HepG2 (cell line): ENCODE measurements at places on chromosomes 13 and 19. TPM values are rescaled to one million over a fixed set of nuclear protein-coding genes. Genes with fewer than 3 reads are reported as not detected.

DNA sequence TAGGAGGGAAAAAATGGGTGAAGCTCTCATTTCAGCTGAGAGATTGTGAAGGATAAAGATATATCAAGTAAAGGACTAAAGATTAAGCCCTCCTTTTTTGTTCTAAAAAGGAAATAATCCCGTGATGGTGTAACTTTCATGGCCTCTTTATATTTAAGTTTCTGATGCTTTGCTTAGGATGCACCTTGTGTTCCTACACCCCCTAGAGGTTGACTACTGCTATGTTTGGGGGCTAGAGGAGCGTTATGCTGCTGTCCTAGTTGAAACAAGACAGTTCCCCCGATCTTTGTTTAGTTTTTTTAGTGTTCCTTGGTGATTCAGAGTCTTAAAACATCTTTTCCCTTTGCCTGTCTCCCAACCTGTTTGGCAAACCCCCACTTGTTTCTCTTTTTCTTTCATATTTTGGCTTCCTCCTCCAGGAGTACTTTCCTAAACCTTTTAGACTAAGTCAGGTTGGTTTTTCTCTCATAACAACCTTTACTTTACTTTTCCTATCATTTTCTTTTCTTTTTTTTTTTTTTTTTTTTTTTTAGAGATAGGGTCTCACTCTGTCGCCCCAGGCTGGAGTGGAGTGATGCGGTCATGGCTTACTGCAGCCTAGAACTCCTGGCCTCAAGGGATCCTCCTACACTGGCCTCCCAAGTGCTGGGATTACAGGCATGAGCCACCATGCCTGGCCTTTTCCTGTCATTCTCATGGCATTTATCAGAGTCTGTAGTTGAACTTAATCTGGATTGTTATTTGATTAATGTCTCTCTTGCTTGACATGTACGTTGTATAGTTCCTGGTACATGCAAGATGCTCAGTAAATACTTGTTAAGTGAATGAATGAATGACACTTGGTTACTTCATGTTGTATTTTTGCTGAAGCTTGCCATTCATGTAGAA is 2.8 kb downstream of the UBA2 start:
- peak; percentile 57 for DNase-seq

DNA sequence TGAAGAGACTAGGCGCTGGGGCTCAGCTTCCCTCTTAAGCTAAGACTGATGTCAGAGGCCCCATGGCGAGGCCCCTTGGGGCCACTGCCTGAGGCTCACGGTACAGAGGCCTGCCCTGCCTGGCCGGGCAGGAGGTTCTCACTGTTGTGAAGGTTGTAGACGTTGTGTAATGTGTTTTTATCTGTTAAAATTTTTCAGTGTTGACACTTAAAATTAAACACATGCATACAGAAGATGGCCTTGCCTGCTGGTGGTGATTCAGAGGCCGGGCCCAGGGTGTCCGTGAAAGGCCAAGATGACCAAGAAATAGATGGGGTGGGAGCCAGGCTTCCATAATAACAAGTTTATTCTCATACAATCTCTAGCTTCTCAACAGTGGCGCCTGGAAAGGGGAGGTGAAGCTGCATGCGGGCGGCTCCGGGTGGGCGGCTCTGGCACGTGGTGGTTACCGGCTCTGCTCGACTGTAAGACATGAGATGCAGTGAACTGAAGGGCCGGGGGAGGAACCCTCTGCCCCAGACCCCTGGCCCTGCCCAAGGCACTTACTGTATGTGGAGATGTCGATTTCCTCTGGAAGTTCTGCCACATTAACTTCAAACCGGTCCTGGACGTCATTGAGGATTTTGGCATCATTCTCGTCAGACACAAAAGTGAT is 10.5 kb downstream of the DDX39A start:
- no peak for DNase-seq

The ODAD3 gene
- 0.04 TPM in 1 of 2 replicates, not detected in the other for total RNA-seq

The SPRYD7 gene
- total RNA-seq, result 5.9 and 6.8 TPM in 2 replicates

The PAN3 gene
- total RNA-seq, result 9.7 and 12.1 TPM in 2 replicates
